ENCODE measurements at places on chromosomes 16 and 17.
A peak's percentile ranks its signal among the peaks of the same experiment; 100 is the strongest.

- DNase-seq: no peak
Measured at GRCh38 chr17:9676084-9676483, 30.8 kb downstream of the USP43 start.

- DNase-seq: no peak
Measured at GRCh38 chr17:29753845-29754439, 131.2 kb upstream of the CORO6 start.

GRCh38 chr16:20874088-20874581 is 26.0 kb downstream of the DCUN1D3 start:
- no peak for DNase-seq

- no peak for DNase-seq
Measured at GRCh38 chr17:61770043-61770442, 93.3 kb downstream of the BRIP1 start.

DNA sequence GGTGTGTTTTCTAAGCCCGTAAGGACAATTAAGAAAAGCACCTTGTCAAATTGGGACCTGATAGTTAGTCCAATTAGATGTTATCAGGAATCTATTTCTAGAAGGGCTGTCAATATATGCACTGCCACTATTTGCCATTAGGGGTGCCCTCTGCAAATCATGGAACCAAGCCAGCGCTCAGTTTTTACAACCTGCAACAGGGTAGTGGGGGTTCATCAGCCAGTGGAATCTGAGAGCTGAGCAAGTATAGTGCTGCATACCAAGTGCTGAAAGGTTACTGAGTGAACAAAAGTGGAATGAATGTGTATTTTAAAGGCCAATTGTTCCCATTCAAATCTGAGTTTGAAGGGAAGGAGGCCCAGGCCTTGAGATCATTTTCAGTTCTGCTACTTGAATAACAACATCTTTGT is 10.4 kb downstream of the PRR11 start:
- peak; percentile 74 for DNase-seq

- DNase-seq: peak; percentile 74
Measured at GRCh38 chr17:42798383-42799380, at the start of the genes CNTD1 and COA3. CNTD1 (plus strand) TSS chr17:42798861; CDS start chr17:42799068, 207 bp downstream. COA3 (minus strand) TSS chr17:42798704; CDS start chr17:42798681, 23 bp downstream.

- DNase-seq: no peak
Measured at GRCh38 chr17:38352245-38353085, 821 bp downstream of the SOCS7 start.

- DNase-seq: no peak
Measured at GRCh38 chr16:69176033-69176800, 10.7 kb upstream of the SNTB2 start.

Measured in NCI-H510A treated with DMSO at 0.1 percent for 48 hours (cell line).